Activated CD4-positive, alpha-beta T cell treated with anti-CD3 and anti-CD28 coated beads for 24 hours (primary cell): ENCODE measurements at places on chromosomes 4 and X.

DNA sequence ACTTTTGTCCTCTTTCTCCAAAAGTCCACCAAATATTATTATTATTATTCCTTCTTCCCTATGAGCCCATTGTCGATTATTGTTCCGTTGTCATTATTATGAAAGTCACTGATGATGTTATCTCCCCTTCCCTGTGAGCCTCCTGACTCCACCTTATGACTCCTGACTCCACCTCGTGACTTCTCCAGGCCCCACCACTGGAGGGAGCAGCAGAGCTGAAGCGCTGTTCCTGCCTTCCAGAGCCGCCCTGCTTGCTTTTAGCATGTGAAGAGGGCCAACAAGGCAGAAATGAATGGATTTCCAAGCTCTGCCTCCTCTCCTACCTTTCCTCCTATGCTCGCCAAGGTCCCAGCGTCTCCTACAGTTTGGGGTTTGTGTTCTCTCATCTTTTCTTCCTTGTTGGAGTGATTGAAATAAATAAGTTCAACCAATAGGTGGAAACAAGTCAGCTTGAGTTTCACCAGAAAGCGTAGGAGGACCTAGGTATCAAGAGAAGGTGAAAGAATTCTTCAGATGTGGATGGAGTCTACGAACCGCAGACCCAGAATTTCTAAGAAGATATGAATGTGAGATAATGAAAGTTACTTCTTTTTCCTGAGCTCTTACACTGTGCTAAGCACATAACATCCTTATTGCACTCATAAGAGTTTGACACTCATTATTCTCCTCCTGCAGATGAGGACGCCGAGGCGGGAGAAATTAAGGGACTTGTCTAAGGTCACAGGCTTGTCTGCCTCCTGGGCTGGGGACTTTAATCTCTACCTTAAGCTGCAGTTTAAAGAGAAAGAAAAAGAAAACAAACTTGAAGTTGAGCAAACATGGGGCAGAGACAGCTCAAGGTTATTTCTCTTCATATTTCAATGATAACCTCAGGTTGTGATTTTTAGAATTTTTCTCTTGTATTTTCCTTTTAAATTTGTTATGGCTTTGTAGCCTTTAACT, 26.1 kb downstream of the IGSF1 start:
- DNase-seq, result no peak

DNA sequence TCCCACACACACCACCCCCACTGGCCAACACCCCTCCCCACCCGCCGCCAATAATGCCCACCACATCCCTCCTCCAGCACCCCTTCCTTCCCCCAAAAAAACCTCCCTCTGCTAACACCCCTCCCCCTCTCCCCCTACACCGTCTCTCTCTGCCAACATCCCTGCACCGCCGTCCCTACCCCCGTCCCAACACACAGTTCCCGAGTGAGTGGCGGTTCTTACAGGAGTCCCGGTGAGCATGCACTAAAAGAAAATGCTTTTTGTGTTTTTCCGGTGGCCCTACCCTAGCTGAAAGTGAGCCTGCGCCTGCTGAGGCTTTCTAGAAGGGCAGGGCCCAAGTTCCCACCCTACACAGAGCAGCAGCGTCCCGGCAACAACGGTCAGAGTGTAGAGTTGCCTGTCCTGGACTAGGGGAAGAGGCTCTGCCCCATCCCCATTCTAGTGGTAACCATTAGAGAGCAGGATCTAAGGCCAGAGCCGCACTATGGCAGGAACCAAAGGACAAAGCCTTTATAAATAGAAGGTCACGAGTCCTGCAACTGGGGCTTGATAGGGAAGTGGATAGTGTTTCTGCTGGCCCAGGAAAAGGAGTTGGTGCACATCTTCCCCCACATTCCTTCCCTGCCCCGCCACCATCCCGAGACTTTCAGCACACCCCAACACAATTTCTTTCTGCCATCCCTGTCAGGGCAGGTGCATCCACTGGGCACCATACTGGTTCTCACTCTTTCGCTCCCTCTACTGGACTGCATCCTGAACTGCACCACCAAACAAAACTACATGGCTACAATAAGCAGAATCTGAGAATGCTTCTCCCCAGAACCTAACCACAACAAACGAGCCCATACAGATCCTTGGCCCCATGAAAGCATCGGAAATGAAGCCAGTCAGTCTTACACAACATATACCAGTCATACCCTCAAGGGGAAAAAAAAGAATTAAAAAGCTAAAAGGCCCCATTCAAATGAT, 78.1 kb upstream of the PAGE3 start:
- DNase-seq, result peak; percentile 7

GRCh38 chr4:177293208-177294033, 16.3 kb upstream of the NEIL3 start:
- no peak for DNase-seq

DNA sequence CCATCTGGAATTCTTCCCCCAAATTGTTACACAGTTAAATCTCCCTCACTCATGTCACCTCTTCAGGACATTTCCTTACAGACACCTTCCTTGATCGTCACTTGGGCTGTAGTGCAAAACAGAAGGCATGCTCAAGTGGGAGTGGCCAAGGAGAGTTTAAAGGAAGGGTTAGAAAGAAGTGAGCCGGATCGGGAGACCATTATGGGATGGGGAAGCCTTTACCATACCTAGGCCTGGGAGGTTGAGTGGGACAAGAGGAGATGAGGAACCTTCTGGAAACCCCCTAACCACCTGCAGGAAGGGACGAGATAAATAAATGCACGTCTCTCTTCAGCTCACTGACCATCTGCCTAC, 102.7 kb downstream of the UCHL1 start:
- no peak for DNase-seq

GRCh38 chrX:107135049-107135964, 16.7 kb upstream of the RBM41 start:
- no peak for DNase-seq

GRCh38 chr4:39410415-39410814, 3.7 kb downstream of the KLB start:
- no peak for DNase-seq

DNA sequence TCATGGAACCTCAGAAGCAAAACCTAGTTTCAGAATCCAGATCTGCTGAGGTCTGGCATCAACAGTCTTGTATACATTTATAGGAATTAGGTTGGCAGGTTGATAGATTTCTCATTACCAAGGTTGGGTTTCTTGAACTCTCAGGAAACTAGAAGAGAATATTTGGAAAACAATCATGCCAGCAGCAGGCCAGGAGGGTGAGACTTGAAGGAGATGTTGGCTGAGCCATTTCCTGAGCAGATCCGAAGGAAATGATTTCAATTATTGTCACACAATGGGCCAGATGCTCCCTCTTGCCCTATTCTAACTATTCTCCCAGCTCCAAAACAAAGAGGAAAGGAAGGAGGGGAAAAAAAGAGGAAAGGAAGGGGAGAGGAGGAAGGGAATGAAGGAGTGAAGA, 45.2 kb downstream of the SHROOM4 start:
- no peak for DNase-seq
